ENCODE measurements at places on chromosomes 3 and 15.

GRCh38 chr3:167940241-167940640, 155.5 kb downstream of the GOLIM4 start:
- no peak for DNase-seq

GRCh38 chr15:96334017-96334704, 3.7 kb downstream of the NR2F2 start:
- no peak for DNase-seq

DNA sequence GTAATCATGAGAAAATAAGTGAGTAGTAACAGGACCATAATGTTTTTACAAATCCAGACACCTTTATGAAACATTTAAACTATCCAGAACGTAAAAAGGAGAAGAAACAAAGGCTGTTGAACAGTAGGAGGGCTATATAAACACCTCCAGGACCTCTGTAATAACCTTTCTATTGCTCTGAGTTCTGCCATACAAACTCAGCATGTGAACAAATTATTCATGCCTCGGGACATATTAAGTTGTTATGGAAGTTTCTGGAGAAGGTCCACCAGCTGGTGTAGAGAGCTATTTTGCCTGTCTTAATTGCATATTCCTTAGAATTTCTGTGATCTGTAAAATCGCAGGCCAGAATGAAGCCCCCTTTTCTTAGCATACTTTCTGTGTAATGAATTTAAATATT, 256.3 kb downstream of the UBE2E2 start:
- no peak for DNase-seq

GRCh38 chr3:152386208-152386607, 117.5 kb downstream of the MBNL1 start:
- no peak for DNase-seq

DNA sequence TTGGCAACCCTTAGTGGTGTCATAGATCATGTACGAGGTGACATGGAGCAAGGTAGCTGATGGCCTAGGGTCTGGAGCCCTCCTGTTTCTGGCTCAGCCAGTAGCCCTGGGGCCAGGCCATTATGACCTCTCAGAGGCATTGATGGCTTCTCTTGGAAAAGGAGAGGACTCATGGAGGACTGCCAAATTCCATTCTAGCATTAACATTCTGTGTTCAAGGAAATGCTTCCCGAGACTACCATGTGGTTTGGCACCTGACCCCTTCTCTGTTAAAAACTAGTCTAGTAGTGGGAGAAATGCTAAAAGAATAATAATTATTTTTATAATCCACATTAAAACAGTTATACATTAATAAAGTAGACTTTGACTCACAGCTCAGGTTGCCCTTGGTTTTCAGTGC, 40.2 kb upstream of the ADAMTSL3 start:
- DNase-seq = no peak

- DNase-seq = peak; percentile 21
These were observed 50.5 kb upstream of the IQSEC1 start for GRCh38 chr3:13123765-13124164.

- no peak for DNase-seq
These were observed 133.9 kb upstream of the SKOR1 start for GRCh38 chr15:67691450-67691849.

- no peak for DNase-seq
These were observed 136.7 kb upstream of the VEPH1 start for GRCh38 chr3:157639756-157640426.

GRCh38 chr15:32887090-32887489, 169.3 kb downstream of the GREM1 start:
- DNase-seq = no peak

- no peak for DNase-seq
These were observed 91.0 kb downstream of the LRTM1 start for GRCh38 chr3:54836871-54837270.

DNA sequence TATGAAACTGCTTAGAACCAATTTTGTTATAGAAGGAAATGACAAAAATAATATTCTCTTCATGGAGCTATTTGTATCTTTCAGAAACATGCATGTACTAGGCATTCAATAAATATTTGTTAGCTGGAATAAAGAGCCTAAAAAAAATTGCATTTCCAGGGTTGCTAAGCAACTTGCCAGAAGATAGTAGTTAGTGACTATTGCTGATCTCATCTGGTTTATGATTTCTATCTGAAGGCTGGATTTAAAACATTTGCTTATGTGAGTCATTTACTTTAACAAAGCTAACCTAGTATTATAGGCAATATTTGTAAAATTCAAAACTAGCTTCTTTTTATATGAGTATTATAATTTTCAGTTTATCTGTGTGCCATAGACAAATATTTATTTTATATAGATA, 78.3 kb downstream of the NAALADL2 start:
- no peak for DNase-seq

GRCh38 chr15:29270169-29270955, 740 bp upstream of the NSMCE3 start:
- no peak for DNase-seq

DNA sequence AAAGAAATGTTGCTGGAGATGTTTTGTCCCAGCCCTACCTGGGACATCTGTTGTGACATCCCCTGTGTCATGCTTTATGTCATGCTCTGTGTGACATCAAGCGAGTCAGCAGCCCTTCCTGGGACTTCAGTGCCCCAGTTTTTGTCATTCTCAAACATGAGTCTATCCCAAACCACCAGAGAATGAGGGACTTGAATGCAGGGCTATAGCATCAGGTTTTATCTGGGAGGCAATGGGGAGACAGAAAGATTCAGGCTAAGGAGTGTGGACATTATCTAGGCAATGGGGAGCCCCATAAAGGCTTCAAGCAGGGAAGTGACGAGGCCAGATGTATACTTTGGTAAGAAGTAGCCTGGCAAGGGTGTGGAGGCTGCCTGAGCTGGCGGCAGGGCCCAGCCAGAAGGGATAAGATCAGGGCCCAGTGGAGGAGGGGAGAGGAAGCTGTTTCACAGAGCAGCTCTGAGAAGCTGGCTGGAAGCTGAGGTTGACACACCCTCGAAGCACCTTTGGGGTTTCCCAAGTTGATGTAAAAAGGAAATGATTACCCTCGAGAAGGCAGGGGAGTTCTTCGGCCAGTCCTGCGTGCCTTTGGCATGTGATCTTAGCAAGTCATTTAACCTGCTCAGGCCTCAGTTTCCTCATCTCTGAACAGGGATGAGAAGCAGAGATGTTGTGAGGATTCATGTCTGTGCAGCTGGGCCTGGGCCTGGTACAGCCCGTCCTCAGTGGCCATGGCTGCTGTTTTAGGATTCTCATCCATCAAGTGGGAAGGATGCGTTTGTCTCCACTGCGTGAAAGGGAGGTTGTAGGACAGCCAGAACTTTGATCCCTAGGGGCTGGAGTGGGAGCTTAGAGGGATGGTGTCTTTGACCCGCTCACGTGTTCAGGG, 34.3 kb downstream of the IRAK2 start:
- peak; percentile 88 for DNase-seq

- no peak for DNase-seq
These were observed 22.1 kb upstream of the HEG1 start for GRCh38 chr3:125077864-125078263.
